D721Med (cell line): ENCODE measurements at places on chromosomes 6 and 20.

- no peak for DNase-seq
Measured at GRCh38 chr6:157657754-157658153, 165.3 kb upstream of the SNX9 start.

- DNase-seq, result no peak
Measured at GRCh38 chr20:2625062-2625461, 27.4 kb upstream of the NOP56 start.

GRCh38 chr6:34334796-34335416, 57.6 kb downstream of the NUDT3 start:
- DNase-seq, result no peak

- no peak for DNase-seq
Measured at GRCh38 chr20:39813190-39813829, 851.2 kb downstream of the DHX35 start.

DNA sequence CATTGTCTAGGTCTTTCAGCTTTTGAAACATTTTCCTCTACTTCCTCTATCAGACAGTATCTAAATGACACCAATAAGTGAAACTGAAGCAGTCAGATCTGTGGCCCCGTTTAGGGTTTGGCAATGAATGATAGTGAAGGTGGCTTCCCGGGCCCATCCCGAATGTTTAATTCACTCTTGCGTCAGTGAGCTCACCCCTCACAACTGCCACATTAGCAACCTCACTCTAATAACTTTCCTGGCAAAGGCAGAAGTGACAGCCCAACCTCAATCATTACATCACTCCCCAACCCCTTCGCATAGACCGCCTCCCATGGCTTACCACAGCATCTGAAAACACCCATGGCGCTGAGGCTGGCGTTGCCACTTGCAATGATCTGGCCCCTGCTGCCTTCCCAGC, 92.4 kb upstream of the CD83 start:
- no peak for DNase-seq

DNA sequence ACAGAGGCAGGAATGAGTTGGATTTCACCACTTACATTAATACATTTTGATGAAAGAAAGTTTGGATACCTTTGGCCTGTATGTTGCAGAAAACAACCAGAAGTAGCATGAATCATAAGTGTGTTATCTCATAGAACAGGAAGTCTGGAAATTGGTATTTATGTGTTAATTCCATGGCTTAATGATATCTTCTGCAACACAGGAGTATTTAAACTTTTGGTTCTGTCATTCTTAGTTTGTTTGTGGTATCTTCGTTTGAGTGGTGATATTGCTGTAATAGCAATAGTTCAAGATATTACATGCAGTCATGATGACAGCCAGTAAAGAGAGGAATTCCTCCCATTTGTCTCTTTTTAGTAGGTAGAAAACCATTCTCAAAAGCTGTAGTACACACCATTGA, 177.3 kb downstream of the CDKAL1 start:
- no peak for DNase-seq

- DNase-seq, result no peak
Measured at GRCh38 chr20:14845199-14846160, 508.1 kb upstream of the FLRT3 start.

DNA sequence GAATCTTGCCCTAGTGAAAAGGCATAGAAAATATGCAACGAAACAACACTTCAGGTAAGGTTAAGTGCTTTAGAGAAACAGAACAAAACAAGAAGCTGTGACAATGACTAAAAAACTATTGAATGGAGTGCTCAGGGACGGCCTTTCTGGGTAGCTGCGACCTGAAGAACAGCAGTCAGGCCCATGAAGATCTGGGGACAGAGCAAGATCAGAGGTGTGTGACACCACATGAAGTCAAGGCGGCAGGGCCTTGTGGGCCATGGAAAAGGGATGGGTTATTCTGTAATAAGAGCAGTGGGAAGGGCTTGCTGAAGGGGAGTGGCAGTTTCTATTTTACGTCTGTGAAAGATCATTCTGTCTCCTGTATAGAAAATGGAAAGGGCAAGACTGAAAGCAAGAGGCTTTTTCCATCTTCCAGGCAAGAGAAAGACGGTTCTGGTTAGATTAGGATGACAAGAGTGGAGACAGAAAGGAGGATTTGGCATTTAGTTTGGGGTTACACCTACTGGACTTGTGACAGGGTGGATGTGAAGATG, 5.1 kb downstream of the UBE2V1 start:
- no peak for DNase-seq

DNA sequence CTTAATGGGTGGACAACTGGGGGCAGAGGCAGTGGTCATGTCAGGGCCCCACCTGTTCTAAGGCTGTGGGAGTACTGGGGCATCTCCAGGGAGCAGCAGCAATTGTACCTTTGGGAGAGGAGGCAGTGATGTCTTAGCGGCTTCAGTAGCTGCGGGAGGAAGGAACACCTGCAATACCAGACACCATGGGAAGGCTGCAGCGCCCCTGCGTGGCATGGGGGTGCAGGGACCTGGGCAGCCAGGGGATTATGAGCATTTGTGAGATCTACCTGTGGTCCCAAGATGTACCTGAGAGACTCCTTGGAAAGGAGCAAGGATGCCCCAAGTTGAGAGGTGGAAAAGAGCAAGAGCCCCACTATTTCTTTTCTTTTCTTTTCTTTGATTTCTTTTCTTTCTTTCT, 112.1 kb upstream of the GPR6 start:
- DNase-seq, result no peak

DNA sequence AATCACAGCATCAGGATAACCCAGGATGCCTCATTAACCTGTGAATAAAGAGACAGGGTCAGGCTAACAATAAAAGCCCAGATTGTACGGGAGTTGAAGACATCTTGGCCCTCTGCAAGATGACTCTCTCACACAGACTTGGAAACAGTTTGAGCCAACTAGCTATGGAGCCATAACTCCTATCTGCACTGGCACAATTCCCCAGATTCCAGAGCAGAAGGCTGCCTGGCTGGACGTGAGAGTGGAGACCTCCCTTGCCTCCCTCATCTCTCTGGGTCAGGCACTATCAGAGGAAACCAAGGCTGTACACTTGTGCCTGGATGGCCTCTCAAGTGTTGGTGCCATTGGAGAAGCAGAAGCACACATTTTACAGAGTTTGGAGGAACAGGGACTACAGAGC, 312.6 kb downstream of the THBS2 start:
- no peak for DNase-seq

GRCh38 chr6:98576791-98577190, 257.6 kb upstream of the POU3F2 start:
- no peak for DNase-seq

GRCh38 chr6:112695001-112695400, 347.9 kb downstream of the RFPL4B start:
- no peak for DNase-seq

- no peak for DNase-seq
Measured at GRCh38 chr6:51495096-51495495, 592.3 kb downstream of the PKHD1 start.

DNA sequence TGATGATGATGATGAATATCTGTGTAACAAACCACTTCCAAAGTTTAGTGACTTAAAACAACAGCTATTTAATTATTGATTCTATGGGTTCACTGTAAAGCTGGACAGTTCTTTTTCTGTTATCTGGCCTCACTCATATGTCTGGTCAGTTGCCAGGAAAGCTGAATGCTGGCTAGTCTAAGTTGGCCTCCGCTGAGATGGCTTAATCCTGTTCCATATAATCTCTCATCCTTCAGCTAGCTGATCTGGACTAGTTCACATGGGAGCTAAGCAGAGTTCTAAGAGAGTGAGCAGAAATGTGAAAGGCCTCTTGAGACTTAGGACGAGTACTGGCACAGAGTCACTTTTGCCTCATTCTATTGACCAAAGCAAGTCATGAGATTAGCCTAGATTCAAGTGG, 334.7 kb upstream of the FLRT3 start:
- DNase-seq, result no peak

DNA sequence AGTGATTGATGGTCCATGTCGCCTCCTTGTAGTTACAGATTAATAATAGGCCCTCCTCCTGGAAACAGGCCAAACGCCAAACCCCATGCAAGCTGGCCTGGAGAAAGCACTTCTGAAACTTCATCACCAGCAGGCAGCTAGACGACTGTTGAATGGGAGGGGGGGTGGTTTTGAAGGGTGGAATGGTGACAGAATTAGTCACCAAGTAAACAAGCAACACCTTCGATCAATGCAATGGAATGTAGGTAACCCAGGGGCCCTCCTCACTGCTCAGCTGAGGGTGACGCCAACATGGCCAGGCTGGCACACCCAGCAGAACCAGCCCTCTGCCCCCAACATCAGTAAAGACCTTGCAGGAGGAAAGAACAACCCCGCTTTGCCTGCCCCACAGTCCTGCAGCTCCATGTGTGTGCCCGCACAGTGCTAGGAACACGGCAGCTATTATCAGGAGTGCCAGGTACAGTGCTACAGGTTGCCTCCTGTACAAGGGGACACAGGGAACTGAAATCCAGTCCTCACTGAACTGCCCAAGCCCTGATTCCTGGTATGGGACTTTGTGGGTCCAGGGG, 2.7 kb downstream of the BCAS1 start:
- DNase-seq, result no peak

DNA sequence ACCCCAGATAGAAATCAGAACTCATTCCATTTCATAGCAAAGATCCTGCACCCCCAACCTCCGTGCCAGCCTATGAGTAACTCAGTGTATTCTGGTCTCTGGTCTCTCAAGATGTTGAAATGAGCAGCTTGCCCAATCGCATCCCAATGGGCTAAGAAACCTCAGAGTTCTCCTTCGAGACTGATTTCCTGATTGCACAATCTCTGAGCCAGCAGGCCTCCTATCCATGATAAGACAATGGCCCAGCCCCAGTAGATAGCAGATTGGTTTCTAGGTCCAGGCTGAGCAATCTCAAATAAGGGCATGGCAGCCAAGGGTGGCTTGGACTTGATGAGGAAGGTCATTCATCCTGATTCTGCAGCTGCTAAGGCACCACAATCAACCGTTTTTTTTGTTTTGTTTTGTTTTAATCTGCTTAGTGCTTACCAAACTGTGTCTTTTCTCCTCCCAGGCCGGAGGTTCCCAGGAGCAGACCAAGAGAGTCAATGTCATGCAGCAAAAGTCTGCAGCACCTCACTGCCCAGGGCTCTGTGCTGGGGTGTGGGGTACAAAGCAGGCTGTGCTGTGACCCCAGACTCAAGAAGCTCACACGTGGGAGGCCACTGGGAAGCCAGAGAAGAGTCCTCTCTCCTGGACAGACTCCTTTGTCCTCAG, 125.1 kb upstream of the NXT1 start:
- no peak for DNase-seq

- DNase-seq, result no peak
Measured at GRCh38 chr20:34065260-34065659, 46.8 kb downstream of the EIF2S2 start.

DNA sequence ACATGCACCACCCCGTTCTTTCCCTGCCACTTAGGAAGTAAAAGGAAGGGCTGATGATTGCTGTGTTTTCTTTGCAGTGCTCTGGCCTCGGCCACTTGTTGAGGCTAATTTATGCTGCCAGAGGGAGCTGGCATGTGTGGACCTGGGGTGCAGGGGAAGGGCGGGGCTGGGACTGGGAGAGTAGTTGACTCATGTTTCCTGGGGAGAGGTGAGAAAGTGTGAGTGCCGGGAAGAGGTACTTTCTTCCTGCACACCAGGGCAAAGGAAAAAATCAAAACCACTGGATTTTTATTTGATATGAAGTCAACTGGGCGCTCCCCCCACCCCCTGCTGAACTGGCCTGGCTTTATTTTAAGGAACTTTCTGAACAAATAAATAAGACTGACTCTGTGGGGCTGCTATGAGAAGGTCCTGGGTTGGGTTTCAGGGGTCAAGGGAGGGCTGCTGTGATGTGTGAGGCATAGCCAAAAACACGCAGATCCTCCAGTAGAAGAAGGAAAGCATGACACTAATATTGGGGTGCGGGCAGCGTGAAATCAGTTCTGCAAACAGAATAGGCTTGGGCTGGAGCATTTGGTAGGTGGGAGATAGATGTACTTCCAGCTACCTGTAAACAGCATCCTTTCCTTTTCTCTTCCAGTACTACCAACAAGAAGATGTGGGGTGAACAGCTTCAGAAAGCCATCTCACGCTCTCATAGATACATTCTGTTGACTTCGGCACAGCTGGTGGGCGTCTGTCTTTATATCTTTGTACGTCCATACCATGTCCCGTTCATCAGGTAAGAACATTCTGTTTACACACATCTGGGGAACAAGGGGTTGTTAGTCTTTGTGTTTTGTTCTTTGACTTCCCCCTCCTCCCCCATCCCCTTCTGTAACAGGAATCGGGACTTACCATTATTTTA, 87.5 kb downstream of the SYNJ2 start:
- DNase-seq, result no peak

DNA sequence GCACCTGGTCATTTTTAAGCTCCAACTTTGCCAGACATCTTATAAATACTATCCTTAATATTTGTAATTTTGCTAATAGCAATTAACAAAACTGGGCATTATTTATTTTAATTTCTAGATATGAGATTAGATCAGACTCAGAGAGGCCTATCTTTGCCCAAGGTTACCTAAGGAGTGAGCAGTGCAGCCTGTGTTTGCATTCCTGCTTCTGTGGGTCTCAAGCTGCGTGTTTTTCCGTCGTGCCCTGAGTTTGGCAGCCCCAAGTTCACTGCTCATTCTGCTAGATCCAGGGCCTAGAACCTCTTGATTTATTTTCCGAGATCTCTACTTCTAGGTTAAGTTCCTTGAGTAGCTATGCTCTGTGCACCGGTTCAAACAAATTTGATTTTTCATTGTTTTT, 11.0 kb upstream of the ADGRG6 start:
- no peak for DNase-seq

DNA sequence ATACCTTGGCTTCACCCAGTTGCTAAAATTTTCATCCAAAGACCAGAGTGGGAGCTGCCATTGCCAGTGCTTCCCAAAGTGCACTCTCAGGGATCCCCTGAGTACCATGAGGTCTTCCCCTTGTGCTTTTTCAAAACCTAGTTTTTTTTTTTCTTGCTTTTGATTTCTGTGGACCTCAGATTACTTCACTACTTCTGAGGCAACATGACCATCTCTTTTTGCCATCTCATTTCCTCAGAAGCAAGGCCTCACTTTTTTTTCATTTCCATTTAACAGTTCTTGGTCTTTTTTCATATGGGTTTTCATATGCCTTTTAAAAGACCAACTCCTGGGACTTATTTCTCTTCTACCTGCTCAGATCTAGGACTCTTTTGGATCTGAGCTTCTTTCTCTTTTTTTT, 64.1 kb upstream of the MMS22L start:
- no peak for DNase-seq

- DNase-seq, result no peak
Measured at GRCh38 chr6:143694560-143694959, 16.8 kb downstream of the PHACTR2 start.

DNA sequence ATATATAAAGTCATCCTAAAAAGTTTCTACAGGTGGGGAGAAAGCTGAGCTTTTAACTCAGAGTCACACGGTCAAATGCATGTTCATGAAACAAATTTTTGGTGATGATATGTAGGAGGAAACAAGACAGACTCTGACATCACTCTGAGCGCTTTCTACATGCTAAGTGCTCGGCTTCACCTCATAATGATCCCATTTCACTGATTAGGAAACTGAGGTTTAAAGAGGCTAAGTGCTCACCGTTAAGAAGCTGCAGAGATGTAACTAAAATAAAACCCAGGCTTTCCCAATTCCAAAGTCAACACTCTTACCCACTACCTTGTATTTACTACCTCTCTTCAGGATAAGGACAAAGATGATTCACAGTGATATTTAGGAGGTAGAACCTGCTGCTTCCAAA, 4.7 kb downstream of the RMND1 start:
- no peak for DNase-seq

GRCh38 chr6:158764926-158765325, 54.2 kb downstream of the EZR start:
- no peak for DNase-seq

GRCh38 chr6:100881707-100882040, 545 bp upstream of the ASCC3 start:
- no peak for DNase-seq
